DMS53 (cell line): ENCODE measurements at places on chromosomes 5 and 9.

DNA sequence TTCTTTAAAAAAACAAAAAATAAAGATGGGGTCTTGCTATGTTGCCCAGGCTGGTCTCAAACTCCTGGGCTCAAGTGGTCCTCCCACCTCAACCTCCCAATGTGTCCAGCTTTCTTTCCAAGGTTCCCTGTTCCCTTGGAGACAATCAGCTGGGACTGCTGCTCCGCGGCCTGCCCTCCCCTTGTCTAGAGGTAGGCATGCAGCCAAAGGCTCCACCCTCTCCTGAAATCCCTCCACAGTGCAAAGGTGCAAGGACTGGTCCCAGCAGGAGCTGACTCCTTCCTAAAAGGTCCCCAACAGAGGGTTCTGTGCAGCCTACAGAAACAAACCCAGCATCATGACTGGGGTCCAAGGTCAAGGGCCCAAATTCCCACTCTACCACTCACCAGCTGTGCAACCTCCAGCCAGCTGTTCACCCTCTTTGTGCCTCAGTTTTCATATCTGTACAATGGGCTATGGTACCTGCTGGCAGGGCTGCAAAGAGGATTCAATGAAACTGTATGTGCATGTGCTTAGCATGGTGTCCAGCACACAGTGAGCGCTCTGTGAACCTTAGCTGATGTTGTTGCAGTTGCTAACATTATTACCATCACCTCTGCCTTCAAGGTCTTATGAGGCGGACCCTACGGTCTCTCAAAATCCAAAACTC is 47.5 kb downstream of the BARX1 start:
- no peak for DNase-seq

DNA sequence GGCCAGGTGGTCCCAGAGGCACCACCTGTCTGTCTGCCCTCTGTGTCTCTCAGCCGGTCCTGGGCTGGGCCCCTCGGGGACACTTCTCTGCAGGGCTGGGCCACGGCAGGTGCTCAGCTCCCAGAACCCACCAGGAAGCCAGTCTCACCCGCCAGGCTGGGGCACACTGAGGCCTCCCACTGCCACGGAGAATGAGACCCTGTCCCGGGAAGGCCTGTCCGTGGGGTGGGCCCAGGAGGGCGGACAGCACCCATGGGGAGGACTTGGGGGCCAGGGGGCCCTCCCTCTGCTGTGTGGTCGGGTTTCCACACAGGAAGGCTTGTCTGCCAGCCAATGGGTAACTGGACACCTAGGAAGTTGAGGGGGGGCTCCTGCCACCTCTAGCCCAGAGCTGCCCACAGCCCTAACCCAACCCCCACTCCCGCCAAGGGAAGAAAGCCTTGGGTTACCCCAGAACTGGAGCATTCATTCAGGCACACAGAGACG is 4.1 kb upstream of the TUBB4B start:
- peak; percentile 56 for DNase-seq

DNA sequence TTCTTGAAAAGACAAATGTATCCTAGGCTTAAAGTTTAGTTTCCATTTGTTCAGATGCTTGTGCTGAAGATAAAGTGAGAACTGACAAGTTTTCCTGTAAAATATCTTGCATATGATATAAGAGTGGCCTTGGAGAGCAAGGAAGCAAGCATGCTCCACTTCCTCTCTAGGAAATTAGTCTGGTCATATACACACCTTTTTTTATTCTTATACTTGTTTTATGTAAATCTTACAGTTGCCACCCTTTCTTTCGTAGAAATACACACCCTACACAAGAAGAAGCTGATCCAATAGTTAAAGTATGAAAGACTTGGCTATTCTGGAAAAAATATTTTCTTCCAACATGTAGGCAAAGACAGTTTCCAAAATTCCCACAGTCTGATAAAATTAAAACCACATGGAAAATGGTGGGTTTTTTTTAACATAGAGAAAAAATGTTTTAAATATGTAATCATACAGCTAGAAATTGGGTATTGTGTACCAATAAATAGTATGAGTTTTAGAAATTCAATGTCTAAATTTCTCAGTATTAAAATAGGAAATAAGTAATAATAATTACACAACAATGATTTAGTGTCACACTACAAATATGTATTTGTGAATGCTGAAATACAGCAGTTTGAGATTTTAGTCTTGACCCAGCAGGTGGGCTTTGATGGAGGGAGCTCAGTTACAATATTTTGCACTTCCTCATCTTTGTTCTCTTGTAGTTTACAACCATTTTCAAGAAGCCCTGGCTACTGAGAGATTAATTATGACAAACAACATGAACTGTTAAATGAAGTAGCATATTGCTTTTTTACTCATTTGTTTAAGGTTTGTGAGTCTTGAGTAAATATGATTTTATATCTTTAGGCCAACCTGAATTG is 185.7 kb upstream of the GNA14 start:
- DNase-seq, result no peak

GRCh38 chr5:72681781-72682180 is 134.7 kb upstream of the TNPO1 start:
- DNase-seq, result no peak

- DNase-seq, result no peak
Observed at GRCh38 chr9:77523891-77524290, 124.2 kb downstream of the GNA14 start.

- DNase-seq, result peak; percentile 73
Observed at GRCh38 chr5:34452170-34452828, 203.8 kb upstream of the RAI14 start.

GRCh38 chr5:139413963-139414362 is 10.1 kb upstream of the SPATA24 start:
- DNase-seq, result no peak

- DNase-seq, result no peak
Observed at GRCh38 chr5:11906497-11906896, 2.3 kb upstream of the CTNND2 start.

DNA sequence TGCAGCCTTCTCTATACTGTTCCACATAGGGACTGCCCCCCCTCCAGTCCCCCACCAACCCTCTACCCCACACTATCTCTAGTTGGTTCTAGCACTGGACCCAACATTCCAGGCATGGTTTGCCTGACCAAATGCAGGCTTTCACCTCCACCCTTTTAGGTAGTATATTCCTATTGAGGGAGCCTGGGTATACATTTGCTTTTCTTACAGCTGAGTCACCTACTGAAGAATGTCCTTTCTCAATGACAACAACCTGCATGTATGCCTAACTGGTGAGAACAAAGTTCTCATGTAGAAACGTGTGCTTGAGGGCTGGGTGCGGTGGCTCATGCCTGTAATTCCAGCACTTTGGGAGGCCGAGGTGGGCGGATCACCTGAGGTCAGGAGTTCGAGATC is 8.2 kb downstream of the TNIP1 start:
- no peak for DNase-seq

DNA sequence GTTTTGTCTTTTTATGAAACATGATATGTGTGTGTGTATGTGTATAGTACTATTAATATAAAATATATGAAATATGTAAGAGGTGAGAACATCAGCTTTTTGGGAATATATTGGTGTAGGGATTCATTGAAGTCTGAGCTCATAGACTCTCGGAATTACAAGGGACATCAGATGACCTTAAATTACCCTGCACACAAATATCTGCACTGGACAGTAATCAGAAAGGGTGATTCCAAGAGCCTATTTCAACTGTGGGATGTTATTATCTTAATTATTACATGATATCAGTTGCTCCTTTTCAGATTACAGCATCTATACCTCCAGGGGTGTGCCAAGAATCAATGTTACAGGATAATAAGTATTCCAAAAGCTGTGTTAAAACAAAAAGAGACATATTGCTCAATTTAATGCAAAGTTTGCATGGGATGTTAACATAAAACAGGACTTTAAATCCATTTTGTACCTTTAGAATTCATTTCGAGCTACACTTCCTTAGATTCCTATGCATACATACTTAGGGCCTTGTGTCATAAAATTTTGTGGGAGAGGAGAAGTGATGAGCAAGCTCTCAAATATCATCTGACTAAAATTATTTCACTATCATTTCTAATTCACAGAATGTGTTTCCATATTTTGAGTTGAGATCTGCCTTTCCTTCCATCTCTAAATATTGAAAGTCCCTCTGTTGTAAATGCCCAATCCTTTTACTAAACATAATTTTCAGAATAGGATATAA is 365.2 kb downstream of the BRINP1 start:
- DNase-seq, result no peak
